Glomerular endothelial cell (primary cell): ENCODE measurements at places on chromosomes 11 and 22.
A peak's percentile ranks its signal among the peaks of the same experiment; 100 is the strongest.

DNA sequence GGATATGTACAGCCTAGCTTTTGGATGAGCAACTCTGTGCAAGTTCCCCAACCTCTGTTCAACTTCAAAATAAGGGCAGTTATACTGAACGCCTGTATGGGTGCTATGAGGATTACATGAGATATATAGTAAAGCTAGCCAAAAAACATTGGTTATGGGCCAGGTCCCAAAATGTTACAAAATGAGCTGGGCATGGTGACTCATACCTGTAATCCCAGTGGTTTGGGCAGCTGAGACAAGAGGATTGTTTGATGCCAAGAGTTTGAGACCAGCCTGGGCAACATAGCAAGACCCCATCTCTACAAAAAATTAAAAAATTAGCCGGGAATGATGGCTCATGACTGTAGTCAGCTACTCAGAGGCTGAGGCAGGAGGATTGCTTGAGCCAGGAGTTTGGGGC is 118.4 kb downstream of the TEAD1 start:
- DNase-seq = no peak

GRCh38 chr11:10502770-10503169 is 38.2 kb downstream of the RNF141 start:
- DNase-seq = no peak

DNA sequence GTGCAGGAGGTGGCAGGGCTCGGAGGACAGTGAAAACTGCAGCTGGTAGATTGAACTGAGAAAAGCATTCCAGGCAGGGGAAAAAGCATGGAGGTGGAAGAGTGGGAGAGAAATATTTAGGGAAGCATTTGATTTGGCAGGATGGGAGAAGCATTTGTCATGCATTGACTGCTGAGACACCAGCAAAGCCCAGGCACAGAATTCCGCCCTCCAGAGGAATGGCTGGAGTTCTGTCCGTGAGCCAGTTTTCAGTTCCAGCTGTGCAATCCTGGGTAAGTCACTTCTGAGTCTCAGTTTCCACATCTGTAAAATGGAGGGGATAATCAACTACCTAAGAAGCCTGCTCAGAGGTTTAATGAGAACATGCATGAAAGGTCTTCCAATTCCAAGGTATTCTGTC is 4.3 kb upstream of the TSKU start:
- no peak for DNase-seq

DNA sequence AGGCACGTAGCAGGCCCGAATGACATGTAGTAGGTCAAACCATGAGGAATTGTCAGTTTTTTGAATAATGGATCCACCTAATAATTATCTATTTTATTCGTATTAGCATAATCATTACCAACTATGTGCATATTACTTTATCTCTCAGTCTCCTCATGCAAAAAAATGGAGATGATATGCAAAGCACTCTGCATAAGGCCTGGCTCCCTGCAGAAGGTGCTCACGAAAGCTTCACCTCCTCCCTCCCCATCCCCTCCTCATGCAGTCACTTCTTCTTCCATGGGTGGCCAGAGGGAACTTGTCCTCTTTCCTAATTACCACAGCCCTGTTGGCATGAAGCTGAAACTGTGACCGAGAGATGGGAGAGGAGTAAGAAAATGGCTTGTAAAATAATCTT is 20.8 kb upstream of the TSKU start:
- no peak for DNase-seq

- DNase-seq = no peak
Observed at GRCh38 chr11:126105022-126105747, 42.5 kb upstream of the CDON start.

DNA sequence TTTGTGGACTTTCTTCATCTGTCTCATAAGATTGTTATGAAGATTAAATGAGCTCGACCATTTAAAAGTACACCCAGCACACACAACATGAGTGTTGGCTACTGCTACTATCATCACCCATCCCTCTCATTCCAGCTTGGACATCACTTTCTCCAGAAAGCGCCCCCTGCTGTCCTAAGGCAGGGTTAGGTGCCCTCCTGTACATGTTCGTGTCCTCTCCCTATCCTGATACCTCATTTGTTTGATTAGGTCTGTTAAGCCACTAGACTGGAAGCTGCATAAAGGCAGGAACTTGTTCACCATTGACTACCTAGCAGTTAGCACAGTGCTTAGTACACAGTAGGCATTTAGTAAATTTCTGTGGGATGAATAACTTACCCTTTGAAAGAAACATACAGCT is 85.5 kb downstream of the ENTHD1 start:
- peak; percentile 9 for DNase-seq

- no peak for DNase-seq
Observed at GRCh38 chr11:6568191-6568918, 35.1 kb downstream of the RRP8 start.

DNA sequence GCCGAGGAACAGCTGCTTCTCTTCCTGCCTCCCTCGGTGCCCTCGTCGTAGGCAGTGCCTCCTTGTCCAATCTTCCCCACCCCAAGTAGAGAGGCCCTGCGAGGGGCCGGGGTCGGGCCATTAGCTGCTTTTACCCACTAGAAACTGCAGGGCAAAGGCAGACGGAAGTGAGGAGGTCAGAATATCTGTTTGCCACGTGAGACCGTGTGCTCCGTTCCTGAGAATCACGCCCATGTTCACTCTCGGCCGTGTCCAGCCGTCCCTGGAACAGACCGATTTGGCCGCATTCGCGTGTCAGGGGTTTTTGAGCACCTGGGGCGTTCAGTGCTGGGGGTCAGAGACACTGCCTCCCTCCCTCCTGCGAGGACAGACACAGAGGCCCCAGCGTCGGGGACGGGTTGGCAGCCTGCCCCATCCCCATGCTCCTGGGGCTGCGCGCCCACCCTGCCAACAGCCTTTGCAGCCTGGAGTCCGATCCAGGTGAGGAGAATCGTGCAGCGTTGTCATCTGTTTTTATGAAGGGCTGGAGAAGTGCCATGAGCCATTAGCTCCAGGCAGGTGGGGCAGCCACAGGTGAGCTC is 982.2 kb downstream of the BRD1 start:
- no peak for DNase-seq

- no peak for DNase-seq
Observed at GRCh38 chr11:126628790-126629621, 273.5 kb downstream of the ST3GAL4 start.

DNA sequence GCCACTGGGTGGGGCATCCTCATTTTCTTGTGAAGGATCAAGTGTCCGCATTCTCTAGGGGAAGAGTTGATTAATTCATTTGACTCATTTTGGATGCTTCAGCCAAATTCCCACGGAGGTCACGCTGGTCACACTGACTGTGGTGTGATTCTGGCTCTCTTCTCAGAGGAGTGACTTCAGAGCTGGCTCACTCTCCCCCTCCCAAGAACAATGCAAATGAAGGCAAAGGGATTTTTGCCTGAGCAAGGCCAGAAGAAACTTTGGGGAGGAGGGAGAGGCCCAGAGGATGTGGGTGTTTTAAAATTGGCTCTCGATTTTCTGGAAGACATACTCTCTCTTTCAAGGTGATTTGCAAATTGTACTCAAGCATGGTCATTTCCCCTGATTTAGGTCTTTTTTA is 51.1 kb upstream of the LMO2 start:
- no peak for DNase-seq

DNA sequence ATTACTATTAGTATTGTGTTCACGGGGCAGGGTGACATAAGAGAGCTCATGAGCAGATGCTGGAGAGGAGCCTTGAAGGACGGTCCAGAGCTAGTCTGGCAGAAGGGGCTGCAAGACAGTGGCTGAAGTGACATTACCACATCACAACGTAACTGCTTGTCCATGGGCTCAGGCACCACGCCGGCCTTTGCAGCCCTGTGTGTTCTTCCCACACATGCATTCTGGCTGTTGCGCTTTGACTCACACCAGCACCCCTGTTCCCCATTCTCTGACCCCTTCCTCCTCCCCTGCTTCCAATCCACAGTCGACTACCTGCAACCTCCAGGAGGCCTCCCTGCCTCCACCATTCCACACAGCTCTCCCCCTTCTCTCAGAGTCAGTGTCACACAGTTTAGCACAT is 103.3 kb downstream of the ME3 start:
- DNase-seq = no peak

- DNase-seq = no peak
Observed at GRCh38 chr22:18023509-18024275, 669 bp downstream of the MICAL3 start.

DNA sequence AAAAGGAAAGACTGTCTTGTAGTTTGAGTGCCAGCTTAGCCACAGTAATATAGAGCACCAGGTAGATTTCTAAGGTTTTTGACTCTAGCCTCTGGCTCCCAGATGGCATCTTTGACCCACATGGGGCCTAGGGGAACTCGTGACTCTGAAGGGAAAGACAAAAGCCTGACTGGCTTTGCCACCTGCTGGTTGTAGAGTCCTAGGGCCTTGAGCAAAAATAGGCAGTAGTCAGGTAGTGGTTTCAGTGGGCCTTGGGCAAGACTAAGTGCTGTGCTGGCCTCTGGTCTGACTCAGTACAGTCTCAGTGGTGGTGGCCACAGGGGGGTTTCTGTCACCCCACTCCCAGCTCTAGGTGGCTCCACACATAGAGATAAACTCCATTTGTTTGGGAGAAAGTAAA is 349.4 kb downstream of the FAM181B start:
- DNase-seq = no peak

- no peak for DNase-seq
Observed at GRCh38 chr11:77472991-77473800, 698 bp downstream of the PAK1 start.

DNA sequence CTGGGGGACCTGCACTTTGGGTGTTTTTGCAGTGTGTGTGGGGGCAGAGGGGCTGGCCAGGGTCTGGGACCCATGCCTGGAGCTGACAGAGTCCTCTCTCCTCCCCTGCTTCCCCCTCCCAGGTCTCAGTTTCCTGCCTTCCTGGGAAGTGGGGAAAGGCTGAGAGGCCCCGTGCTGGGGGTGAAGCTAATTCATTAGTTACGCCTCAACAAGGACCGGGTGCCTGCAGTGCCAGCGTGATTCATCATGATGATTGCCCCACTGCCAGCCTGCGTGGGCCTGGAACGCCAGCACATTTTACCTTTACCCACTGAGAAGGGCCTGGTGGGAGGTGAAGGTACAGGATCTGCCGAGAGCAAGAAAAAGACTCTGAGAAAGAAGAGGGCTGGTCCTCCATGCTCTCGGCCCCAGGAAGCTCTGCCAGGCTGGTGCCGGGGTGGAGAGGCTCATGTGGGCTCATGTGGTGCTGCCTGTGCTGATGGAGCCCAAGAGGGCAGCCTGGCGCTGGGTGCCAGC is 2.9 kb upstream of the LRRC10B start:
- no peak for DNase-seq

DNA sequence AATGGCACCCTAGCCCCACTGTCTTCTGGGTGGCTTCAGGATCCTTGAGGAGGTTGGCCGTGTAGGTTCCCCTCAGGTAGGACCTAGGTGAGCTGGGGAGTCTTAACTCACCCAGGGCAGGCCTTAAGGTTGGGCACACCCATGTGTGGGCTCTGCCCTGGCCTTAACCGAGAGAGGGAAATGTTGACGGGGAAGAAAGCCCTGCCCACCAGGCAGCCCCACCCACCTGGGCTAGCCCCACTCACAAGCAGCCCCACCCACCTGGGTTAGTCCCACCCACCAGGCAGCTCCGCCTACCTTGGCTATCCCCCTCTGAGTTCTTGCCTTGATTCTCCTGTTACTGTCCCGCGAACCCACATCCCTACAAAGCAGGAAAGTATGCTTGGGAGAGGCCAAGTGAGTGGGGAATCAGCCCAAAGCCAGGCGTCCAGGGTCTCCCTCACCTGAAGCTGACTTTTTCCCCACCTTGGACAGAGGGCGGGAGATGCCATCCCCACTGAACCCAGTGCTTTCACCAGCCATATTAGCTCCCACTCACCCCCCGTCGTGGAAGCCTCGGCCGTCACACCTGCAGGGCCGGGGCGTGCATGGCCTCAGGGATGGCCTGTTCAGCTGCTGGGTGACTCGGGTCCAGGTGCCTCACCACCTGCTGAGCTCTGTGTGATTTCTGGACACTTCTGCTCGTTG is at the start of gene MYEOV:
Gene MYEOV (plus strand): TSS at position 337 of the 687 bp plus-strand sequence. CDS start 1,200 bp downstream, outside the sequence.
- DNase-seq = no peak

DNA sequence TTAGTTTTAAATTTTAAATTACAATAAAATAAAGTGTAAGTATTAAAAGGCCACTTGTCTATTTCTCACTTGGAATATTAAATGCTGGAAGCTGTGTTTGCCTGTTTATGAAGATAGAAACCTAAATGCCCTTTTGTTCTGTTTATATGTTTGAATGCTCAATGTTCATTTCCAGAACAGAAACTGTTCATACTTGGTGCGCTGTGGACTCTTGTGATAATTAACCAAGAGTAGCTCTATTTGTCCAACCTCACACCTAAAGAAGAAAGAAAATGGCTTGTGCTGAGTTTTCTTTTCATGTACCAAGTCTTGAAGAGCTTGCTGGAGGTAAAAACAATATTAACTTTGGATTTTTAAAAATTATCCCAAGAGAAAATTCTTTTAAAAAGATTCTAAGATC is 5.7 kb downstream of the C11orf54 start:
- no peak for DNase-seq

DNA sequence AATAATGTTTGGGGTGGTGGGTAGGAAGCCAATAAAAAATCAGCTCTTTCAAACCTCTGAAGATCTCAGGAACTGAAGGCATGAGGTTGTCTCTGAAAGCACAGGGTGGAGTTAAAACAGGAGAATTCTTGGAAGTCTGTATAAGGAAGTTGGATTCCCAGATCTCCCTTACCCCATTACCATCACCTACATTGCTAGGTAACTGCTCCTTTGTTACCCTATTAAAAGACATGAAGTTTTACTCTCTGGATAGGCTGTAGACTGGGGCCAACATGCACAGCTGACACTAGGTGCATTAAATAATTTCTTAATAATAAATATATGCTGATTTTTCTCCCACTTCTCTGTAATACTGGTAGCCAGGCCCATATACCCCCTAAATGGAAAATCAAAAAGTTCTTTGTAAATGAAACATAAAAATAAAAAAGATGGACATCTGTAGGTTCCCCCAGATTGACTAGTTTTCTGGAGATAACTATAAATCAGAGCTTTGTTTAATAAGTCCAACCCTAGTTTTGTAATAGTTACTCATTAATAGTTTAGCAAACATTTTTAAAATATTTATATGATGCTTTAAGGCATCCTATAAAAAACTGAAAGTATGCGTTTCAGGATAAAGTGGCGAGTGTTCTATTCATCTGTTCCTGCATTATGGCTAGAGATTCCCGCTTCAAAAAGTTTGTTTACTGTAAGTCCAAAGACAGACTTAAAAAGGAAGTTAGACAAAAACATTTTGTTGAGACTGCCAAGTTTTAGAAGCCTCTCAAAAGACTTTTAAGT is 63.8 kb downstream of the KIF18A start:
- DNase-seq = no peak
